NCI-H1417 (cell line): ENCODE measurements at places on chromosomes 2 and 18.

GRCh38 chr18:35172009-35172408 lies 68.8 kb upstream of the ZNF397 start:
- peak; percentile 64 for DNase-seq

GRCh38 chr2:180524499-180524898 lies 455.9 kb upstream of the UBE2E3 start:
- no peak for DNase-seq

GRCh38 chr18:45270289-45270771 lies 344.9 kb upstream of the SLC14A2 start:
- no peak for DNase-seq

DNA sequence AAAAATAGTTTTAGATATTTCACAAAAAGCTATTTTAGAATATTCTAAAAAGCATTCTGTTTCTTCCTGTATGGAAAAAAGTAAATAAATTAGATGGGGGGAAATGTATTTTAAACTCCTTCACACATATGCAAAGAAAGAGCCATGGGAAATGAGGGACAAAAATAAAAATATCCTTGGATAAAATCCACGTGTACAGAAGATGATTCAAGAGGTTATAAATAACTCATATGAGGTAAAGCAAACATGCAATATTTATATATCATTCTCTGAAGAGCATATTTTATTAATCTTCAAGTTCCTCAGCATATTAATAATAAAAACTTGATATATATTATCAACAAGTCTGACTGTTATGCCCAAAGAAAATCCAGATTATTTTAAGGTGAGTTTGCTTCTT lies 8.8 kb upstream of the GFPT1 start:
- DNase-seq, result no peak

DNA sequence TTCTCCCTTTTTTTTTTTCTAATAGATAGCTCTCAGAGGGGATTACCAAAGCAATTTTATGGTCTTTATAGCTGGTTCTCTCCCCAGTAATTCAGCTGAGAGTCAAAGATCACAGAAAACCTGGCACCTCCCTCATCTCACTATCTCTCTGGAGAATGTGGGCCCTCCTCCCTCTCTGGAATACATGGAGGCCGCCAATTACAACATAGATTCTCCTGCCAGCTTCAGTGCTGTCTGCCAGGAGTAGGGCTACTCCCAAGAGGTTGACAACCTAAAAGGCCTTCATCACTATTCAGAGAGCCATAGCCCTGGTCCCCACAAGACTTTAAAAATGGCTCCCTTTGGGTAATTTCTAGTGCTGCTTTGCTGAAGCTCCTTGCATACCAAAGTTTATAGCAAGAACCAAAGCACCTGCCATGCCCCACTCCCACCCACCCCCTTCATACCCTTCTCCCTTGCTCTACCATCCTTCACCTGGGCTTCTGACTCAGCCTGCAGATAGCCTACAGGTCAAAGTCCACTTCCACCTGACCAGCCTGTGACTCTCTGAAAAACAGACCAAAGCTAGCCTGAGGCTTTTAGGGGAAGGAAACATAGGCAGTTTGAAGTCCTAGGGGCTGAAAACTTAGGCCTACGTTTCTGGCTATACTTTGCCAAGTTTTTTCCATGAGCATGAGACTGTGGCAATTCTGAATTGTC lies 472.3 kb downstream of the TNS1 start:
- no peak for DNase-seq

DNA sequence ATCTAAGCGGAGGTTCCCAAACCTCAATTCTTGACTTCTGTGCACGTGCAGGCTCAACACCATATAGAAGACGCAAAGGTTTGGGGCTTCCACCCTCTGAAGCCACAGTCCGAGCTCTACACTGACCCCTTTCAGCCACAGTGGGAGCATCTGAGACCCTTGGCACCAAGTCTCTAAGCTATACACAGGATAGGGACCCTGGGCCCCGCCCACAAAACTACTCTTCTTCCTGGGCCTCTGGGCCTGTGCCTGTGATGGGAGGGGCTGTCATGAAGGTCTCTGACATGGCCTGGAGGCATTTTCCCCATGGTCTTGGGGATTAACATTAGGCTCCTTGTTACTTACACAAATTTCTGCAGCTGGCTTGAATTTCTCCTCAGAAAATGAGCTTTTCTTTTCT lies 1374.1 kb upstream of the NXPH2 start:
- DNase-seq, result no peak

GRCh38 chr2:212194396-212194795 lies 344.2 kb downstream of the ERBB4 start:
- peak; percentile 16 for DNase-seq

DNA sequence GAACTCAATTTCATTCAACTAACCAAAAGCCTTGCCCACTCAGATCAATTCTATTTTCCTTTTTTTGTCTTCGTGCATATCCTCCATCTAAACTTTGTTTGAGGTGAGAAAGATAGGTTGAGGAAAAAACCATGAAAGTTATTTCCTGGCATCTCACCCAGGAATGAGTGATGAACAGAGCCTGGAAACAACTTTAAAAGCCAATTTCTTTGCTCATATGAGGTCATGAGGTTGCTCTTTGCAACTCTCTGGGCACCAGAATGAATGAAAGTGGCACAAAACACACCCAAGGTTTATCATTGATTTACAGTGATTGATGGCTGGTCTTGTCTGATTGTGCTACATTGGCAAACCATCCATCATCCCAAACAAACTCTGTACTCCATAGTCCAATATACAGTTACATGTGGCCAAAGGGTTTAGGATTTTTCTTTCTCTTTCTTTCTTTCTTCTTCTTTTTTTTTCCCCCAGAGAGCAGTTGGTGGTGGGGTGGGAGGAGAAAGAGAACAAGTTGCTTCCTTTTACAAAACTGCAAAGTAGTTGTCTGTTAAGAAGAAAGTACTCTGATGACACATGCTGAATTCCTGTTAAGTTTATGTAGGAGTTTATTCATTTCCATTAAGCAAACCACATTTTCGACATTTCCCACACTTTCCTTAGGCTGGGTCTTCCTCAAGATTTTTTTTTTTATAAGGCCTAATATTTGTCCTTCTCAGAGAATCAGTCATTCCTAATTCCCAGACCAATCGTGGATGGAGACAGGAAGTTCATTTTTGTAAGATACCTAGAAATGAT lies 575.9 kb upstream of the ZEB2 start:
- no peak for DNase-seq

DNA sequence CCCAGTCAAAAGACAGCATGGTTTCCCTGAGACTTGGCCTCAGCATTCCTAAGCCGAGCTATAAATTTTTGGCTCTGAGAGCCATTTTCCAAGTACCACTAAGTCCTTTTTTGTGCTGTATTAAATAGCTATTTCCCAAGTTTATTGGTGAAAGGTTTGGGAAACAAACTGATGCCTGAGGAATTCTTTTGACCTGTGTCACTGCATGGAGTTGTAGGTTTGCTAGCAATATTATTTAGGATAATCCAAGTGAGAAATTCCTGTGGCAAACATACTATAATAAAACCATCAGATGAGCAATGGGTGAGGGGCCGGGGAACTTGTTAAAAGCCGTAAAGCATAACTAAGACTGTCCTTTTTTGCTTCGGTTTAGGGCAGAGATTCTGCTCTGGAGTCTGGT lies 28.4 kb downstream of the ARHGAP28 start:
- no peak for DNase-seq

DNA sequence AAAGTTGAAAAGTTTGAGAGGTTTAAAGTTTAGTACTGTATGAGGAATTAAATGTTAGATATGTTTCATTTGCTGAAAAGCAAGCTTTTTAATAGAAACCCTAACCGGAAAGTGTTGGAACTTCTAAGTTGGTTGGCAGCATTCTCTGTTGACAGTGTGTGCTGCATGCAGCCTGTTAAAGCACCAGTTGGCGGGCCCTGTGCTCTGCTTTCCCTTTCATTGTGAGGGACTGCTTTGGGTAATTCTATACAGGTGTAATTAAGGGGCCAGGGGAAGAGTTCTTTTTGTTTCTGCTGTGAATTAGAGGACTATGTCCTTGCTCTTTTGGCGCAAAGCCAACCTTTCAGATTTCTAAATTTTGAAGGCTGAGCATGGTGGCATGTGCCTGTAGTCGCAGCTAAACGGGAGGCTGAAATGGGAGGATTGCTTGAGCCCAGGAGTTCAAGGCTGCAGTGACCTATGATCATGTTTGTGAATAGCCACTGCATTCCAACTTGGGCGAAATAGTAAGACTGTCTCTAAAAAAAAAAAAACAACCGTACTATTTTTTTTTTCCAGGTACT lies 20.1 kb downstream of the PLEKHB2 start:
- peak; percentile 88 for DNase-seq

DNA sequence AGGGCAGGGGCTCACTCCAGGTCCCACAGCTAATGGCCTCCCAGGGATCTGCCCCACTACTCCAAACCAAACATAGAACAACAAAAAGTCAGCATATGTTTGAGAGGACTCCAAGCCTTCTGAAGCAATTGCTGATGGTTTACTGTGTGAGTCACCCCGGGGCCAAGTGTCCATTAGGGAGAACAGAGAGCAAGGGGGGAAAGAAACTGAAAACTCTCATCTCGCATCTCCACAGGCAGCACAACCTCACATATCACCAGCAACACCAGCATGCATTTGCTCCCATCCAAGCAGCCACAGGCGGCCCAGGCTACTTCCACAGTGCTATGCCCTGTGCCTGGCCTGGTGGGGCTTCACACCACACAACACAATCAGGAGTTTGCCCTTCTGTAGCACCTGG lies 39.1 kb downstream of the CYRIA start:
- DNase-seq, result no peak

- no peak for DNase-seq
Measured at GRCh38 chr2:41723526-41723925, 324.3 kb upstream of the PKDCC start.

DNA sequence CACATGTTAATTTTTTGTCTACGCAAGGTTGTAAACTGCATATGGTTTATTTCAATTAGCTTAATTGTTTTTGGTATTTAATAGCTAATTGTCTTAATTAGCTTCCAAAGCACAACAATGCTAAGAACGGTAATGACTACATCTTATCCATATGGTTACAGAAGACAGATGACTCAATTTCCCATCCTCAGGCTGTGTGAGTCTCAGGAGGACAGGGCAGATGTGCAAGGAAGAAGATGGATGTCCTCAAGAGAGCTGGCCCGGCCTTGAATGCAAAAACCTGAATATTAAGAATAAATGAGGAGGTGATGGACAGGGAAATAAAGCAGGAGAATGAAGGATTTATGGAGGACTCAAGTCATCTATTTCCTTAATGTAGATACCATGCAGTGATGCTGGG lies 31.4 kb downstream of the SLC4A3 start:
- DNase-seq, result no peak

- DNase-seq, result no peak
Measured at GRCh38 chr2:119208791-119209203, 14.8 kb upstream of the STEAP3 start.

DNA sequence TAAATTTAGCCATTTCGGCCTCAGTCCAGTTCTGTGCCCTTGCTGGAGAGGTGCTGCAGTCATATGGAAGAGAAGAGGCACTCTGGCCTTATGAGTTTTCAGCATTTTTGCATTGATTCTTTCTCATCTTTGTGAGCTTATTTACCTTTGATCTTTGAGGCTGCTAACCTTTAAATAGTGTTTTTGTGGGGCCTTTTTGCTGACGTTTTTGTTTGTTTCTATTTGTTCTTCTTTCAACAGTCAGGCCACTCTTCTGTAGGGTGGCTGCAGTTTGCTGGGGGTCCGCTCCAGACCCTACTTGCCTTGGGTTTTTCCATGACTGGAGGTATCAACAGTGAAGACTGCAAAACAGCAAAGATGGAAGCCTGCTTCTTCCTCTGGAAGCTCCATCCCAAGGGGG lies 1951.7 kb upstream of the LRRTM1 start:
- no peak for DNase-seq

GRCh38 chr2:170243118-170243837 lies 65.3 kb downstream of the MYO3B start:
- no peak for DNase-seq

GRCh38 chr18:292271-292670 lies 24.4 kb upstream of the THOC1 start:
- no peak for DNase-seq

- DNase-seq, result no peak
Measured at GRCh38 chr2:61715506-61715905, 138.4 kb downstream of the FAM161A start.

- no peak for DNase-seq
Measured at GRCh38 chr2:36245651-36246050, 109.9 kb upstream of the CRIM1 start.

- no peak for DNase-seq
Measured at GRCh38 chr2:9331704-9332103, 91.6 kb downstream of the ITGB1BP1 start.

DNA sequence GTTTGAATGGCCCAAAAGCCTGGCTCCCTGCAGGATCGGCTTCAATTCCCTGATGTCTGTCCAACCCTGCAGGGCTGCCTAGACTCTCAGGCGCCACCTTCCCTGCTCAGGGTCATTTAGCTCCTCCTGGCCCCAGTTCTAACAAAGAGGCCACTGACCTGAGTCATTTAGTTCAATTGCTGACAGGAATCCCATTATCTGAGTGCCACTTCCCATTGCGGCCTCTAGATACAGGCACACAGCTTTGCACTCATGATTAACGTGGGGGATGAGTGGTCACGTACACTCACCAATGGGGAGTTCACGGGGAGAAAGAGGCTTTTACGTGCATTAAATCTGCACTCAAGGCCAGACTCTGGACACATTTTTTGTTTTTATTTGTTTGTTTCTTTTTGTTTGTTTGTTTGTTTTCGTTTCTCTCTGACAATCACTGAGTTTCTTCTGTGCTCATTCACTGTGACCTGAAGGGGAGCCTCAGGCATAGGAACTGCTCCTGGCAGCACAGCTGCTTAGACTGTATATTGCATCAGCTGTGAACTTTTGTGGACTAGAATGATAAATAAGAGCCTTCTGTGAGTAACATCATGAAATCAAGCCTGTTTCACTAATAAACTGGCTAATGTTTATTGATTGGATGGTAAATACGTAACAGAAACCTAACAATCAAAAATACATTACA lies 118.9 kb upstream of the CTNNA2 start:
- DNase-seq, result peak; percentile 7

- DNase-seq, result peak; percentile 47
Measured at GRCh38 chr2:124039762-124040291, 14.7 kb downstream of the CNTNAP5 start.

- peak; percentile 89 for DNase-seq
Measured at GRCh38 chr2:74010087-74010541, 25.4 kb downstream of the TET3 start.

DNA sequence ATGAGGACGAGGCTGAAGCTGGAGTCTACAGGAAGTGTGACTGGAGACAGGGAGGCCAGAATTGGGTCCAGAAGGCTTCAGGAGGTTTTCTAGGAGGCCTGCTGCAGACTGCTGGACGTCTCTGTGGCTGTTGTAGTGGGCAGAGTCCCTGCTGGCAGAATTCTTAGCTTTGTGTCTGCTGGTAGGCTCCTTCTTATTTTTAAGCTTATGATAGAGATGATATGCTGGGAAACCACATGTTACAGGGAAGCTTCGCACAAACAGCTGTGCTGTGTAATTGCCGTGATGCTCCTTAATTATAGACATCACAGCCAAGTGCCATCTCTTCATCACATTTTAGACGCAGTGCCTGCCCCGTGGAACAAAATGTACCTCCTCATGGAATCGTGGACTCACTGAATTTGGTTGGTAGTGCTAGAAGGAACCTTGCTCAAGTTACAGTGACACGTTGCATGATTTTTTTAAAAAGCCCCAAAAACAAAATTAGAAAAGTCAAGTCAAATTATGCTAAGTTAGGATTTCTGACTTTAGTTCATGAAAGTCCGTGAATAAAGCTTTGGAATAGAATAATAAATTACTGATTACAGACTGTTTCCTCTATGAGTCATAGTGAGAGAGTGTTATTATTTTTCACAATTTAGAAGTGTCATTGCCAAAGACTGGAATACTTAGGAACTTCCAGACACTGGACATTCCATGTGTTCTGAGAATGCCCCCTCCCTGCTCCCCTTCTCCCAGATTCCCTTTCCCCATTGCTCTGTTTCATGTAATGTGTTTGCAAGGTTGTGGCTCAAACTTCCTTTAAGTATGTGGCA lies 144.1 kb downstream of the FHOD3 start:
- no peak for DNase-seq
